DND-41 (cell line): ENCODE measurements at places on chromosomes 4 and X.

GRCh38 chr4:138734746-138735145, 280.8 kb upstream of the NOCT start:
- no peak for DNase-seq

DNA sequence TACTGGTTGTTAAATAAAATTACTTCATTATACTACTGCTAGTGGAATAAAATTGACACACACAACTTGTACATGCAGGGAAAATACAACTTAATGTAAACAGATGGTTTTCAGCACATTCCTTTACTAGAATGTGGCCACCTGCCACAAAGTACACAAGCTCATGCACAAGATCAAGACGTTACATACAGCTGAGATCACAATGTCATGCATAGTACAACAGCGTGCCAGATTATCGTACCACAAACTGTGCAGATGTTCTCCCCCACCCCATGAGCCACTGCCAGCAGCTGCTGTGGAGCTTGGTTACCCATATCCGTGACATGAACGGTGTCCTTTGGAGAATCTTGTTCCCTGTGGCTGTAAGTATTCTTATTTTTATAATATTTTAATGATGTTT, 27.7 kb downstream of the FBXO8 start:
- no peak for DNase-seq

GRCh38 chr4:31655328-31655727, 935.2 kb downstream of the PCDH7 start:
- DNase-seq: no peak

DNA sequence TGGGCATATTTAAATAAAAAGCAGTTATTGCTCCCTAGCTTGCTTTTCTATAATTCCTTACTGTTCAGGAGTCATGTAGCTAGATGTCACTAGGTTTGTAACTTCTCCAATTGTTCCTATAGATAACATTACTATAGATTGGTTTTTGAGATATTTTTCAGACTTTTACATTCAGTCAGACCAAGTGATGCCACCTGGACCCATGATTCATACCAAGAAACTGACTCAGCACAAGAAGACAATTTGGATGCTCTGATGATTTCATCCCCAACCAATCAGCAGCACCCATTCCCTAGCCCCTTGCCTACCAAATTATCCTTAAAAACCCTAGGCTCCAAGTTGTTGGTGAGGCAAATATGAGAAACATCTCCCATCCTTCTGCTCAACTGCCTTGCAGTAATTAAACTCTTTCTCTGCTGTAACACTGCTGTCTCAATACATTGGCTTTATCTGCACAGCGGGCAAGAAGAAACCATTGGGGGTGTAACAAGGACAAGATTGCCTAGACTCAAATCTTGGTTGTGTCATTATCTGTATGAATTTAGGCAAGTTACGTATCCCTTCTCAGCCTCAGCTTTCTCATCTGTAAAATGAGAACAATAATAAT, 11.8 kb upstream of the NEIL3 start:
- DNase-seq: no peak

- DNase-seq: no peak
These were observed 122.7 kb upstream of the CBR4 start for GRCh38 chr4:169132561-169133305.

DNA sequence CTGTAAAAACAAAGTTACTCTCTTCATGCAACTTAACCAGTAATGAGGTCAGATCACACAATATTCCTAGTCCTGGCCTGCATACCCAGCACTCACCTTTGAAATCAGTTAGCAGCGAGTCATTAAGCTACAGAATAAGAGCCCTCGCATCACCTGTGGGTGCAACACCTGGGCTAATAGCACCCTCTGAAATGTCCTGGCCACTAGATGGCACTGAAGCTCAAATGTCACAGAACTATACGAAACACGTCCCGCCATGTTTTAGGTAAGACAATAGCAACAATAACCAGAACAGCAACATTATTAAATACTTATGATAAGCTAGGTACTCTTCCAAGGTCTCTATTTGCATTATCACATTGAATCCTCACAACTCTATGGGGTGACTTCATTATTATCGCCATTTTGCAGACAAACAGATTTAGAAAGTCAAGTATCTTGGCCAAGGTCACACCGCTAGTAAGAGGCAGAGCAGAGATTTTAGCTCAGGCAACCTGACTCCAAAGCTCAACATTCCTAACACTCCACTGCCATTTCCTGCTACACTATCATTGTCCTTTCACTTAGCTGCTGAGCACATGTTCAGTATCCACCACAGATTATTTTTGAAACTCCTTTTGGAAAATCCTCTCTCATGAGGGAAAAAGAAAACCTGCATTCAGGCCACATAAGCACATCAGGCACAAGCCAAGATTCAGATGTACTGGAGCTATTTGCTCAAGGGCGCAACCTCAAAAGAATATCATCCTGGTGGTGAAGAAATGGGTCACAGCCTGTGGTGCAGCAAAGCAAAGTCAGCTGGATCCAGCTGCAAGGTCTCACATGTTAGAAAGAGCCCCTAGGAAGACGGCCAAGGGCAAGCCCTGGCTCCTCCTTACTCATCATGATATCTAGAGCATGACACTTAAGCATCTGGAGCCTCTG, 59.5 kb upstream of the KDR start:
- DNase-seq: peak; percentile 19

- DNase-seq: no peak
These were observed 18.4 kb upstream of the AFF1 start for GRCh38 chr4:86916392-86916791.

DNA sequence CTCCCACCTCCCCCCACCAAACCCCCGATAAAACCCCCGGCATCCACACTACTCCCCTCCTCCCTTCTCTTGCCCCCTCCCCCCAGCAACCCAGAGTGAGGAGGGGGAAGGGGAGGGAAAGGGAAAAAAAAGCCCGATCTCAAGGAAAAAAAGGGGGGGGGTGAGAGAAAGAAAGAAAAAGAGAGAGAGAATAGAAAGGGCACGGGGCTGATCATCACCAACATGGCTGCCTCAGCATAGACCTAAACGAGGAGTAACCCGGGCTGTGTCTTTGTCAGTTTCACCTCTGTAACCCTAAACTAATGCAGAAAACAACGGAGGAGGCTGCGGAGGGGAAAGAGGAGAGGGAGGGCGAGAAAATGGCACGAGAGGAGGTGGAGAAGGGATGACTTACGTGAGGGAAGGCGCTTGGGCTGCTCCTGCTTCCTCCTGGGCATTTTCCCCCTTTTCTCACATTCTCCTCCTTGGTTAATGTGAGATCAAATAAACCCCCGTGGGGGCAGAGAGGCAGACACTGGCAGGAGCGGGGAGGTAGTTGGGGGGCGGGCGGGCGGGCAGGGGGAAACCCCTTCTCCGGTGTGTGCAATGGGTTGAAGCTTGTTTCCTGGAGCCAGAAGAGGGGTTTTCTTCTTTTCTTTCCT, 532 bp downstream of the ZNF827 start:
- DNase-seq: peak; percentile 31

GRCh38 chrX:53286171-53286570, 4.8 kb upstream of the IQSEC2 start:
- no peak for DNase-seq

- DNase-seq: no peak
These were observed 896.5 kb upstream of the PABPC4L start for GRCh38 chr4:135098061-135098460.

GRCh38 chr4:118226311-118227010, 126.3 kb downstream of the PRSS12 start:
- no peak for DNase-seq

GRCh38 chrX:9919632-9920172, 47.5 kb upstream of the CLDN34 start:
- no peak for DNase-seq

DNA sequence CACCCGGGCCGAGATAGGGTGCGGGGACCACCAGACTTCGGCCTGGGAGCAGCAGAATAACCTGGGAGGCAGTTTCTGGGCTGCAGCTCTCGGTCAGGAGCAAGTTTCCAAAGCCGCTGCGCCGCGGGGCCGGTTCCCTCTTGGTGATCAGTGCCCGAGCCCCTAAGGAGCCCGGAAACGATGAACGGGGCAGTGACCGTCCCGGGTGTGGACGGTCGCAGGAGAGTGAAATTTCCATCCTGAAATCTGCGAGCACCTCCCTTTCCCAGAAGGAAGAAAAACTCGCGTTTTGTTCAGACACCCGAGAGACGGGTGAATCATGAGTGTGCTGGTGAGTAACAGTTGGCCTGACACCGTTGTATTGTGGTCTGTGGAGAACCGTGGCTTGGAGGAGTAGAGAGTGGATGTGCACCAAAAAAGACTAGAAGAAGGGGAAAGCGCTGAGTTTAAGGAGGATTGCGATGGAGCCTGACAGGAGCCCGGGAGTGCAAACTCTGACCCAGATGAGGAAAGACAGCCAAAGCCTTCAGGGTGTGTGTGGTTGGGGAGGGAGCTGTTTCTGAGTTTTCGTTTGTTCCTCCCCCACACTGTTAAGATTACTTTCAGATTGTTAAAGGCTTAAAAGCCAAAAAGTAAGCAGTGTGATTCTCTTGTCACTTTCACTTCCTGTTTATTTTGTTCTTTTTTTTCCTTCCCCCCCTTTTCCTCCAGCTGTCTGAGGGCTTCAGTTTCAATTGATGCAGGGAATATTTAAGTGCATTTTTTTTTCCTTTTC, 828 bp downstream of the MCUB start:
- peak; percentile 68 for DNase-seq

GRCh38 chr4:71445811-71446210, 107.0 kb downstream of the SLC4A4 start:
- no peak for DNase-seq
